ENCODE measurements at places on chromosomes 11 and 22. TPM values are rescaled to one million over a fixed set of nuclear protein-coding genes. Genes with fewer than 3 reads are reported as not detected.

ZW10 gene
- total RNA-seq, result 27.2 TPM

ARHGEF17 gene
- 39.6 TPM for total RNA-seq

APOL3 gene
- total RNA-seq, result 37.0 TPM

MS4A3 gene
- not detected for total RNA-seq

SCARF2 gene
- 19.0 TPM for total RNA-seq
